ENCODE measurements at places on chromosomes 1 and 21.

- DNase-seq: no peak
These were observed 111.8 kb upstream of the PALMD start for GRCh38 chr1:99533909-99534637.

DNA sequence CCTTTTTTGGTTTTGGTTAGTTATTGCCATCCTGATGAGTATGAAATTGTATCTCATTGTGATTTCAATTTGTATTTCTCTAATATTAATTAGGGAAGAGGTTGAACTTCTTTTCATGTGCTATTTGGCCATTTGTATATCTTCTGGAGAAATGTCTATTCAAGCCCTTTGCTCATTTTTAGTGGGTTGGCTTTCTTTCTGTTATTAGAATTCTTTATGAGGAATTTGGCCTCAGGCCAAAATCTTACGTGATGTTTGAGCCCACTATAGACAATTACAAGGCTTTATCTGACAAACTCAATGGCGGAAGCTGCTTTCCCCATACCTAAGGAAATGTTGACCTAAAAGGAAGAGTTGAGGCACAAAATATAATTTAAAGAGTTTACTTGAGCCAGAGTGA lies 32.9 kb downstream of the IVNS1ABP start:
- DNase-seq: no peak

DNA sequence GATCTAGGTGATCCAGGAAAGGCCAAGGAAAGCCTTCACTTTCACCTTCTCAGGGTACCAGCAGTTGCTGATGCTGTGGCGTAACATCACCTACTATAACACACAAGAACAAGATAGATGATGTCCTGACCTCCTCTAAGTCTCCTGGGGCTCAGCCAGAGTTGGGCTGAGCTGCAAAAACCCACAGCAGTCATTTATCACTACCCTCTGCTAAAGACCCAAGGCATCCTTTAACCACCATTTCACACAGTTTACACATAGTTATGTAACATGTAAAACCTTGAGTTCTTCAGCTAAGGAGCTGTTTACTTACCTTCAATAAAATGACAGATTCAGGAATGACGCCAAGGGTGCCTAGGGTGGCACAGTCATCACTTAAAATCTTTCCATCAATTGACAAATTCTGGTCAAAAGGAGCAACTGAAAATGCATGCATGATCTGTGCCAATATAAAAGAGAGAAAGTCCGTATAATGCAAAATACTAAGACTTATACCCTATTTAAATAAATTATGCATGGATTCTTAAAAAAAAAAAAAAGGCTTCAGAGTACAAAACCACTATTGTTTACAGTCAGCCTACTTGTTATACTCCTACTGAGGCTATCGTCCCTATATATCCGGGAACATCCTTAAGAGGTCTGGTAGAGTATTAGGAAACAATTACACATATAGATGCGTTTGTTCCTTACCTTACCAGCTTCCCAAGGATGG lies 20.7 kb upstream of the RAP1GAP start:
- no peak for DNase-seq

DNA sequence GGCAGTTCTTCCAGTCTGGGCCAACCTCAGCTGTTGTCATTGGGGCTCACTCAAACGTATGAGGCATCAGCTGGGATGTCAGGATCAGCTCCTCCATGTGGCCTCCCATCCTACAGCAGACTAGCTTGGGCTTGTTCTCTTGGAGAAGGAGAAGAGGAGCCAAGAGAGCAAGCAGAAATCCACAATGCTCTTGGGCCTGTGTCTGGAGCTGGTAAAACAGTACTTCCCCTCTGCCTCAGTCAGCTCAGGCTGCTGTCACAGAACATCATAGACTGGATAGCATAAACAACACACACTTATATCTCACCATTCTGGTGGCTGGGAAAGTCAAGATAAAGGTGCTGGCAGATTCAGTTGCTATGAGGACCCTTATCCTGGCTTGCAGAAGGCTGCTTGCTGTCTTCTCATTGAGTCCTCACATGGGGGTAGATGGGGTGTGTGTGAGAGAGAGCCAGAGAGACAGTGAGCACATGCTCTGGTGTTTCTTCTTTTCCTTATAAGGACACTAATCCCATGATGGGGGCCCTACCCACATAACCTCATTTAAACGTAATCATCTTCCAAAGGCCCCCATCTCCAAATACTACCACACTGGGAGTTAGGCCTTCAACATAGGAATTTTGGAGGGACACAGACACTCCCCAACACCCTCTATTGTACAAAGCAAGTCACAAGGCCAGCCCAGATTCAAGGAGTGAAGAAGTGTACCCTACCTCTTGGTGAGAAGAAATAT lies 16.3 kb upstream of the DNAJC6 start:
- DNase-seq: no peak

- peak; percentile 51 for DNase-seq
These were observed 2.3 kb downstream of the KLHDC8A start for GRCh38 chr1:205354259-205355074.

- no peak for DNase-seq
These were observed 97.3 kb downstream of the PLA2G4A start for GRCh38 chr1:186925881-186926669.

DNA sequence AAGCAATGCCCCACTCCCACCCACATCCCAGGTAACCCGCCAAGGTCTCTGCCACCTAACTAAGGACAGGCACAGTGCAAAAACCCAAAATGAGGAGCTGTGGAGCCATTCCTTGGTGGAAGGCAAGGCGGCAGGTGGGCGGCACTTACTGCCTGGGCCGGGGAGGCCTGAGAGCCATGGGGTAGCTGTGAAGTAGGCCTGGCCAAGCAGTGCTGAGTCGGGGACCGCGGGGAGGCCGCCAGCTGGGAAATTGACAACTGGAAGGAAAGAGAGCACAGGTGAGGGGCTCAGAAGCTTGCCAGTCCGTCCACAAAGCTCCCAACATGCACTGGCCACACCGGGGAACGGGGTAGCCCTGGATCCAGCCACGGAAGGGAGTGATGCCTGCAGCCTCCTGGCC lies 85.3 kb downstream of the NPHP4 start:
- no peak for DNase-seq

GRCh38 chr21:17598437-17598836 lies 14.3 kb downstream of the BTG3 start:
- no peak for DNase-seq

- DNase-seq: no peak
These were observed 53.5 kb downstream of the SYT6 start for GRCh38 chr1:114100148-114100547.

- no peak for DNase-seq
These were observed 45.8 kb downstream of the SSBP3 start for GRCh38 chr1:54360165-54361005.

DNA sequence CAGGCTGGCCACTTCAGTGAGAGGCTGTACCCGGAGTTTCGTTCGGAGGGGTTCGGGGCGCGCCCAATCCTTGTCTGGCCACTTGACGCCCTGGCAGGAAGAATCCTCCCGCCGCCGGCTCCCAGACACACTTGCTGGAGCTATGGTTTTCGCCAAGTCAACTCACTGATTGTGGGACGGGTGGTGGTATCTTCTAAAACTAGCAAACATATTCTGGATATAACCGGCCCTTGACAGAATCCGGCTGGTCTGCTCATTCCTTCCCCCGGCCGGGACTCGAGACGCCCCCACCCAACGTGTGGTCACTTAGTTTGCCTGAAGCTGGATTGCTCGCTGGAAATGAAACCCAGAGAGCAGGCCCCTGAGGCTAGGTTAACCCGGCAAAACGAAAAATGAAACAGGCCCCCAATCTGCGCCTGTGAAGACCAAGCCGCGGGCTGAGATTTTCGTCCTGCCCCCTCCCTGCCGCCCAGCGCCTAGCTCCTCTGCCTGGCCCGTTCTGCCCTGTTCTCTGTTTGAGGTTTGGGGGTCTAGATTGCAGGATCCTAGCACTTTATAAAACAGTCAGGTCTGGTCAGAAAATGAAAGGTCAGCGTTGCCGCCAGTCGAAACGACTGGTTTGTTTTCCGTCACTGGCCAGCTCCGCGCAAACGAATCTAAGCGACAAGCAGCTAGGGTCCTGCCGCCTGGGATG lies 4.6 kb downstream of the GFI1 start:
- no peak for DNase-seq

DNA sequence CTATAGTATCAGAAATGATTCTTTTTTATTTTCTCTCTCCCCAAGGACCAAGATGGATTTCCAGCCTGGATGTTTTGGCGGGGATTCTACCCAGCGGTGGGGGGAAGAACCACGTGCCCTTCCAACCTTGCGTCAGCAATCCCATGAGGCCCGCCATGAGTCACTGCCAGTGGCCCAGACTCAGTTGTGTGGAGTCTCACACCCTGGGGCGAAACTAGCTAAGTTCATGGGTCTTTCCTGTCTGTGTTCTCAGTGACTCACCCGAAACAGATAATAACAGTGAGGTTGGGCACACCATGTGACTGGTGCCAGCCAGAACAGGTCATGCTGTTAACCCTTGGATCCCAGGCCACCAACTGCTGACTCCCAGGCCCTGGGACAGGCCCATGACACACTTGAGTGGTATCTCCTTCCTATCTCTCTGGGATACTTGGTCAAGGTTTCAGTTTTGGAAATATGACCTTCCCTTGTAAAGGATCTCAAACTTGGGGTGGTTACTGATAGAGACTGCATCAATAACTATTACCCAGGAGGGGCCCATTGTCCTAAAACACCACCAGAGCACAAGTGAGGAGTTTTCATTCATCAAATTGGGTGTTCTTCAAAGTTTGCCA lies 98.0 kb upstream of the DUSP10 start:
- peak; percentile 58 for DNase-seq

DNA sequence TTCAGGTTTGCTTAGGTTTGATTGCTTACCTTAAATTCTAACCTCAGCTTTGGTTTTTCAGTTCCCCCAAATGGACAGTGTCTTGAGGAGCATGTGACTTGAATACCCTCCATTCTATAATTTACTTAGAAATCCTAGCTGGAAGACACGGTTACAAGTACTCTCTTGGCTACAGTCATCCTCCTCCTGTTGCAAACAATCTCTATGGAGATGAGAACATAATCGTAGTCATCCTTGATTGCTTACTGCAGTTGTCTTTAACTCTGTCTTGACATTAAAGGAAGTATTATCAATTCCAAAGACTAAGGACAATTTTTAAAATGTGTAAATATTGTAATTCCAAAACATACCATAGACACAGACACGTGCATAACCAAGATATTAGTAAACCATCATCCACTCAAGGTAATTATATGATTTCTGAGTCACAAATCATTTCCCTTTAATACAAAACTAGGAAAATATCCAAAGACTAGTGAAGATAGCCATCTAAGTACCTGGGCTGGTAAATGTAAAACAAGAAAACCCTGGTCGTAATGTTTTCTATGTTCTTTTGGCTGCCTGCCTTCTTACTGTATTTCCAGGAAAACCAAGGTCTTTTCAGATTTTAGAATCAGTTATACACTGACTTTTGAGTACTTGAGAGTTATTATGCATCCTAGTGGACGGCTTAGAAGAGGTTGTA lies 149.9 kb downstream of the CHRM3 start:
- no peak for DNase-seq

GRCh38 chr1:13830616-13831280 lies 130.8 kb downstream of the PRDM2 start:
- no peak for DNase-seq

DNA sequence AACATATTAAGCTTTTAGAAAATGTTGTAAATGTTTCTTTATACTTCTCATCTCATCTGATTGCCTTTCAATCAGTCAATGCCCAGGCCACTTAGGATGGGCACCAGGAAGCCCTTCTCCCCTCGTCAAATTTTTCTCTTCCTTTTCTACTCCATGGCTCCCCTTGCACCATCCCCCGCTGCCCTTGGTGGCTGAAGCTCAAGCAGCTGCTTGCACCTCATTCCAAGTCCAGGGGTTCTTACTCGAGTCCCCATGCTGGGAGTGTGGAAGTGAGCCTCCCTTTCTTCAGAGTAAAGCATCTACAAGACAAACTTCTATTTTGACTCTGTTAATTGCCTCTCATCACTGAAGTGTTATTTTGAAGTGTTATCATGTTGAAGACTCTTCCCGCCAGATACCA lies 39.7 kb upstream of the KRTAP11-1 start:
- DNase-seq: no peak

- no peak for DNase-seq
These were observed 160.2 kb downstream of the DHRS3 start for GRCh38 chr1:12457771-12458170.

DNA sequence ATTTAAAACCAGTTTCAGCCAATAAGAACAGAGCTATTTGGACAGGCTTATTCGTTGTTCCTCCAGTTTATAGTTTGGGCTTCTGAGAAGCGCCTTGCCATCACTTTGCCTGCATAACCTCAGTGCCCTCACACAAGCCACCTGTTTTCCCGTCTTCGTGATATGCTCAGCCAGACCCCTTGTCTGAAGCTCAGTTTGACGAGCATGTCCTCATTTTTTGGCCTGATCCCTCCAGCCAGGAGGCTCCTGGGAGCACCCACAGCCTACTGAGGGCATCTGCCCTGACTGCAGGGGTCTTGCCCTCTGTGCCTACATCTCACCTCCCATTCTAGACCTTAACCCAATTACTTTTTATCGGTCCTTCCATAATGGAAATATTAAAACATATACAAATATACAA lies 95.3 kb downstream of the ADARB1 start:
- DNase-seq: no peak

- no peak for DNase-seq
These were observed 183.6 kb upstream of the RAB4A start for GRCh38 chr1:229087339-229087738.

GRCh38 chr1:212596798-212597197 lies 11.8 kb upstream of the ATF3 start:
- no peak for DNase-seq

GRCh38 chr1:100816049-100816448 lies 78.6 kb downstream of the EXTL2 start:
- no peak for DNase-seq

GRCh38 chr21:17763288-17764037 lies 55.7 kb downstream of the C21orf91 start:
- no peak for DNase-seq

DNA sequence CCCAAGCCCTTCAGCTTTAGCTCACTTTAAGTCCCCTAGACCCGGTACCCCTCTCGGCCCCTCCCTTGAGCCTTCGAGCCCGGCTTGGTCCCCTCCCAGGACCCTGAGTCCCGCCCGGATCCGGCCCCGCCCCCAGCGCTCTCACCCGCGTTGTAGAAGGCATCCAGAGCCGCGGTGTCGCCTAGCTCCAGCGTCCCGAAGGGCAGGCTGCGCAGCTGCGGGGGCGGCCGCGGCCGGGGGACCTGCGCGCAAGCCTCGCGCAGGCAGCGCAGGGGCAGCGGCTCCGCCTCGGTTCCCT lies 699 bp downstream of the MAP3K6 start:
- peak; percentile 81 for DNase-seq

DNA sequence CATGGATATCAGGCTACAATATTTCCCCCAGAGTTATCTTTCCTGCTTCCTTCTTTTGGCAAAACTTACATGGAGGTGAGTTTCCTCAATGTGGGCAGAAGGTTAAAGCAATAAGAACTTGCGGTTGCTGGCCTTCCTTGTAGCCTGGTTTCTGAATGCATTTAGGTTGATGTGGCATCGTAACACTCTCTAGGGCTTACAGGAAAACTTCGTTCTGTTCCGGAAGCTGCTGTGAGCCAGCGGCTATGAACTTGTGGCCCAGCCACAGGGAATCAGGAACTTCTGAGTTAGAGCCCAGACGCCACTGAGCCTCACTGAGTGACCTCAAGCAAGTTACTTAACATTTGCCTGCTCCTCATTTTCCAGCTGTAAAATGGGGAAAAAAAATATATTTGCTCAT lies 623.4 kb upstream of the ADAMTS5 start:
- no peak for DNase-seq

Data from stimulated activated CD4-positive, alpha-beta T cell treated with anti-CD3 and anti-CD28 coated beads, Interleukin-4, amount 100 ng/mL, for 48 hours (primary cell).